ENCODE measurements at places on chromosomes 11 and 22.

- ATAC-seq = peak; percentile 32
Measured at GRCh38 chr22:38088629-38089473, 4.9 kb upstream of the SLC16A8 start.

- ATAC-seq = no peak
Measured at GRCh38 chr22:33314316-33314715, 256.1 kb upstream of the SYN3 start.

DNA sequence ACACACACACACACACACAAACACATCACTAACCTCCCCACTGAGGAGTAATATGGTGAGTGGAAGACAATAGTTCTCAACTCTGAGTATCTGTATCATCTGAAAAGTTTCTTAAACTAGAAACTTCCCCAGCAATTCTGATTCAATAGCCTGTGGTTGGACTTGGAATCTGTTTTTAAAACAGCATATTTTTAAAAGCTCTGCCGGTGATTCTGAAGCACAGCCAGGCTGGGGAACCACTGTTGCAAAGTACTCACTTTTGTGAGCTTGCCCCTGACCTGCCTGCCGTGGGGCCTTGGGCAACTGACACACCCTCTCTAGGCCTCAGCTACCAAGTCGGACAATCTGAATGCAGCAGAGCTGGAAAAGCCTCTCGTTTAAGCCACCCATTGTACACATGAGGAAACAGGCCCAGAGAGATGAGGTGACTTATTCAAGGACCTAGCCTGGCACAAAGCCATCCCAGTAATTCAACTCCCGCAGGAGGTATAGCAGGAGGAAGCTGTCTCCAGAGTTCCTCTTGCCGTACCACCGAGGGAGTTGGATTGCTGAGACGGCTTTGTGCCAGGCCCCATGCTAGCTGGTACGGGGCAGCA is 8.9 kb downstream of the SLC15A3 start:
- ATAC-seq = no peak

- no peak for ATAC-seq
Measured at GRCh38 chr11:80899381-80899780, 1458.6 kb upstream of the TENM4 start.

GRCh38 chr11:64650923-64651523 is 60.0 kb downstream of the SLC22A12 start:
- no peak for ATAC-seq

- ATAC-seq = no peak
Measured at GRCh38 chr11:127157225-127157624, 156.7 kb upstream of the KIRREL3 start.

GRCh38 chr11:32893343-32894148 is 935 bp downstream of the QSER1 start:
- peak; percentile 71 for ATAC-seq

DNA sequence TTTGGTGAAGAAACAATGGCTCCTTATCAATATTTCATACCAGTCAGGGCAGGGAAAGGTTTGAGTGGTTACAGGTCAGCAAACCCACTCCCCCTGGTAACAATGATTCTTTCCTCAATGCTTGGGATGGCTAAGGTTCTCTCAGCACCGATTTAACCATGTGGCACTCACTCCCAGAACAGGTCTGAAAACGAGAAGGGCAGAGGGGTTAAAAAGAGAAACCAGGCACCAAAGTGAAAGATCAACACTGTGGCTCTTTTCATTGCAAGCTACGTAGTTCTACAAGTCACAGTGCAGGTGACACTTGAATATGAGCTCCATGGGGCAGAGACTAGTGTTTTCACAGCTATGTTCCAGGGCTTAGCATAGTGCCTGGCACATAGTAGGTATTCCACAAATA is 132.4 kb downstream of the PLEKHA7 start:
- ATAC-seq = no peak

GRCh38 chr22:35437049-35437448 is 37.1 kb downstream of the MCM5 start:
- ATAC-seq = no peak

- ATAC-seq = peak; percentile 44
Measured at GRCh38 chr11:128824191-128825049, 42.7 kb downstream of the KCNJ1 start.

DNA sequence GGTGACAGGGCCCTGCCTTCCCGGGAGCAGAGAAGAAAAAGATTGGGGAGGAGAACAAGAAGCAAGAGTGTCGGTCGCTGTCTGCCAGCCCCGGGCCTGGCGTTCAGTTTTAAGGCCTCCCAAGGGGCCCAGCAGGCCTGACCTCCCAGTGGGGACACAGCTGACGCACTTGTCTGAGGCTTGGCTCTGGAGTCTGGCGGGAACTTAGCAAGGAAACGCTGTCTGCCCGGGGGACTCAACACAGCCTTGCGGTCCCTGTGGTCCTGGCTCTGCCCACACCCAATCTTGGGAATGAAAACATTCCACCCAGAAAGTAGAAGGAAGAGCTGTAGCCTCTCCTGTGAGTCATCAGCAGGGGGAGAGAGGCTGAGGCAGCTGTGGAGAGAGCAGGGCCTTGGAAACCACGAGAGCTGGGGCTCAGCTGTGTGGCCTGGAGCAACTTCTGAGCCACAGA is 54.4 kb downstream of the TRAF6 start:
- no peak for ATAC-seq

DNA sequence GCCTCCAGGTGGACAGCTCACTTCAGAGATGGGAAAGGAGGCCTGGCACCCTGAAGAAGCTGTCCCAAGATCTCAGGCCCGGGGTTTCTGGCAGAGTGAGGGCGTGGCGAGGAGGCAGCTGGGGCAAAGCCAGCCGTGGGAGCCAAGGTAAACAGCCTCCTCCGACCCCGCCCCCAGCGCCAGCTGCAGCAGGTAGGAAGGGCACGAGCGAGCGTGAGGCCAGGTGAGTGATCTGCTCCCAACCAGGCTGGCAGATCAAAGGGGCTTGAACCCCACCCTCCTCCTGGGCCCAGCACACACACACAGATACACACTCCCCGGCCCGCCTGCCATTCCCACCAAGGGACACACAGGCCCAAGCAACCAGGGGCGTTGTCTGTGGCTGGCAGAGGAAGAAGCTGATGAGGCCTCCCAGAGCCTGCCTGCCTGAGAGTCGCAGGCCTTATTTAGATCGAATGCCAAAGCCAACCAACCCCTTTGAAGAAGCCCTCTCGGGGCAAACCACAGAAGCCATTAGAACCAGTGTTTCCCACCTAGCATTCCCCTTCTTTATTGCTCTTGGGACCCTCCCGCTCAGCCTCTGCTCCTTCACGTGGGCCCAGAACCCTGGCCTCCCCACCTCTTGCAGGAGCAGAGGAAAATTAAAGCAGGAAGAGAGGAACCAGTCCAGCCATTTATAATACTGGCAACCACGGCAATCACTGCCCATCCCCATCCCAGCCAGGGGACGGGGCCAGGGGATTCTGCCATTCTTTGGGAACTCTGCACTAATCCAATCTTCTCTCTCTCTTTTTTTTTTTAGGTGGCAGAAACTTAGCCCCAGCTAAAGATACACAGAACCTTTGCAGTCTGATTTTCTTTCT is 5.0 kb downstream of the PDGFB start:
- ATAC-seq = no peak

DNA sequence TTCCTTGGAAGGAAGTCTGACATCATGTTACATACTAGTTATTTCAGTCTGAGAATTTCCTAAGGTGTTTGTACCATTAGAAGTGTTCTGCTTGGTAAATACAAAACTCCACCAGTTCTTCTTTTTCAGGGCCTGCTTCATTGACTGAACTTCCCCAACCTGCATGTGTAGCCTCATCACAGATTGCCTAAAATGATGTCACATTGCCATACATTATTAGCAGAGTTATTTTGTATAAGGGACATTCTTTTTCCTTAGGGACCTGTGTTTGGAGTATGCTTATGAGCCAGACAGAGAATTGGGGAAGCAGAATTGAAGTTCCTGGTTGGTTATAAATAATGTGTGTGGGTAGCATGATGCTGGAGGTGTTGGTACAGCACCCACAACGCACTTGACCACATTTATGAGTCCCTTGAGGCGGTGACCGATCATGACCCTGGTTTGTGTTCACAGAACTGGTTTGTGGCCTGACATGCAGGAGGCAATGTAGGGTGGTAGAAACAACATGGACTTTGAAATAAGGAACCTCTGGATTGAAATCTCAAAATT is 16.4 kb upstream of the MMP7 start:
- peak; percentile 92 for ATAC-seq

DNA sequence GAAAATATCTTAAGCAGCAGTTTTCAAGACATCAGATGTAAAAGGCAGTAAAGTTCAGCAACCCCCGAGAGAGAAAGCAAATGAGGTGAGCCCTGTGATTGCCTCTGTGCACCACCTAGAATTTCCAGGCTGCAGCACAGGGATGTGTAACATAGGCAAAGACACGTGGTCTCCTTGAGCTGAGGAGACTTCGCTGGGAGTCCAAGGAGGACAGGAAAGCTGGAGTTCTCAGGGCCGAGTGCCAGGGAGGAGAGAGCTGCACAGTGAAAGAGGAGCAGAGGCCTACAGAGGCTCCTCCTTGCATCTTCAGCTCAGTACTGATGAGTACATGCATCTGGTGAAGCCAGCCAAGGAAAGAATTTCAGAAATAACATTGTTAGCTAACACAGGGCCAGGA is 17.6 kb upstream of the TOLLIP start:
- ATAC-seq = no peak

- no peak for ATAC-seq
Measured at GRCh38 chr11:46277313-46277621, 195 bp upstream of the CREB3L1 start.

GRCh38 chr11:110776081-110776480 is 63.8 kb upstream of the ARHGAP20 start:
- no peak for ATAC-seq

- ATAC-seq = no peak
Measured at GRCh38 chr11:13962562-13963168, at the start of gene SPON1. TSS of gene SPON1 (plus strand) at chr11:13962723. CDS start at chr11:13962905, 182 bp downstream.

DNA sequence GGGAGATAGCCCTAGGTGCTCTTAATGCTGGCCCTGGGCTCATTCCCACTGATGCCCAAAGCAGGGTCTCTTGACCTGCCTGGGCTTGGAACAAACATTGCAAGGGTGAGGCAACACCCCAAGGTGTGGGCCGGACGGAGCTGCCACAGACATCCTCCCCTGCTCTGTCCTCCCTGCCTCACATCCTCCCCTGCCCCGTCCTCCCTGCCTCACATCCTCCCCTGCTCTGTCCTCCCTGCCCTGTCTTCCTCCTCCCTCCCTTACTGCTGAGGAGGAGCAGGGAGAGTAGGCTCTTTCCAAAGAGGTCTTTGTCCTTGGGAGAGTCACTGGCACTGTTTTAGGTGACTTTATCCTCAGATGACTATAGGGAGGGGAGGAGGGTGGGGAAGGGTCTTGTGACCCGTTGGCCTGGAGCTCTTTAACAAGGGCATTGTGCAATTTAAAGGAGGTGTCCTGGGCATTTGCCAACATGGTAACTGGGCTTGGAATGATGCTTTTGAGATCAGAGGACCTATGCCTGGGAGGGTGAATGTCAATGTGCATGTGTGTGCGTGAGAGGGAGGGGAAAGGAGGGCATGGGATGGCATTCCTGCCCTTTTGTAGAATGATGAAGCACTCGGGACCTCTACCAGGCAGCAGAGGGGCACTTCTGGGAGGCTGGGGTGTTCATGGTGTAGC is 700 bp downstream of the FAM180B start:
- ATAC-seq = no peak

GRCh38 chr11:48109046-48109666 is 107.5 kb upstream of the OR4B1 start:
- peak; percentile 28 for ATAC-seq

DNA sequence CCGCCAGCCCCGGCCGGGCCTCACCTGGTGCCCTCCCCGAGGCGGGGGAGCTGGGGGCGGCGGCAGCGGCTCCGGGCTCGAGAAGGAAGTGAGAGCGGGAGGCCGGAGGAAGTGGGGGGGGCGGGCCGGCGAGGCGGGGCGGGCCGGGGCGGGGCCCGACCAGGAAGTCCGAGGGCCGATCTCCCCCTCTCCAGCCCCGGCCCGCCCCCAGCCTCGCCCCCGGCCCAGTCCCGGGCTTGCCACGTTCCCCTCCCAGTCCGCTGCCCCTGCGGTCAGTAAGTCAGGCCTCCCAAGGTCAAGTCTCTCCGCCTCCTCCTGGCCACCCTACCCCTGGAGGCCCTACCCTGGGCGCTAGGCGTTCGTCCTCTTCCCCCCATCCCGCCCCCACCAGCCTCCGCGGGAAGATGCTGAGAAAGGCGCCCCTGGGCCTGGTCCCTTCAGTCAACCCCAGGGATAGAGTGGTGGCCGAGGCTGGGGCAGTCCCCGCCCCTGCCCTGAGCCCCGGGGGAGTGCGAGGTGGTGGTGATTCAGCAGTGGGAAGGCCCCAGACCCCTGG is at the start of gene RHOG:
RHOG (minus strand) TSS at position 90 of the 556 bp plus-strand sequence. CDS start 12,821 bp downstream, outside the sequence.
- peak; percentile 93 for ATAC-seq

DNA sequence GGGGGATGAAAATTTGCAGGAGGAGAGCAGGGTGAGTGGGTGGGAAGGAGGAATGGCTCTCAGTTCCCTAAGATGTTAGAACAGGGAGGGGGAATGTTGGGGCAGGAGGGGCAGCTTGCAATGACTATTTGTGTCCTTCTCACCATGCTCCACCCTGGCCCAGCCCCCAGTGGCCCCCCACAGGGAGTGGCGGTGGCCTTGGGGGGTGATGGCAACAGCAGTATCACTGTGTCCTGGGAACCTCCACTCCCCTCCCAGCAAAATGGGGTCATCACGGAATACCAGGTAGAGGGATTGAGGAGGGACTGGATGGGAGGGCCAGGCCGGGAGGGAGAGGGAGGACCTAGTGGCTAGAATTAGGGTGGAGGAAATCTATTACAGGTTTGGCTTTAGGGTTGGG is 10.2 kb downstream of the ROBO3 start:
- no peak for ATAC-seq

DNA sequence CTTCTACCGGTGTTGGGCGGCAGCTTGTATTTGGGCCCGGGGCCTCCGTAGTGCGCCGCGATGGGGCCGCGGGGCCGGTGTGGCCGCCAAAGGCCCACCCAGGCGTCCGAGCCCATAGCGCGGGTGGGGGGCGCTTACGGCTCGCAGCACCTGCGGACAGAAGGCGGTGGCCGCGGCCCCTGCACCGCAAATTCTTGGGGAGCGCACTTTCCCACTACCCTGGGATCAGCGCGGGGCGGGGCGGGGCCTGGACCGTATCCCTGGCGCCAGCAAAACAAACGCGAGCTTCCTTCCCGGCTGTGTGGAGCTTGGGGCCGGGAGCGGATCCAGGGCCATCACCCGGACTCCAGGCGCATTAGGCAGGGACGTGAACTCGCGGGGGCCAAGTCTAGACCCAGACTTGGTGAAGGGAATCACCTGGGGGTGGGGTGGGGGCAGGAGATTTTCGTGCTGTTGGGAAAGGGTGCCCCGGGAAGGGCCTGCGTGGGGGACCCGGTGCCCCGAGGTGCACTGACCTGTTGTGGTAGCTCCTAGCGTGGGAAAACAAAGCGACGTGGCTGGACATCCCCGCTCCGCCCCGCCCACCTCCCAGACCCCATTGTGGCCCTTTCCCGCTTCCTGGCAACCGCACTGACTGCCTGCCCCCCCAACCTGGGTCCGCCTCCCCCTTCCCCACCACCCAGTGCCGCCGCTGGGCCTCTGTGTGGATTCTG is 2.3 kb upstream of the TYMP start:
- ATAC-seq = no peak

- no peak for ATAC-seq
Measured at GRCh38 chr22:43227239-43227630, 40.3 kb upstream of the TTLL12 start.

Data from stimulated activated memory B cell treated with anti-CD40 and anti-IgM and Interleukin-4, amounts not matched to agents 10 μg/mL and 1 μg/mL and 100 μg/mL, for 72 hours (primary cell).